ENCODE measurements at places on chromosomes 11 and 22.

DNA sequence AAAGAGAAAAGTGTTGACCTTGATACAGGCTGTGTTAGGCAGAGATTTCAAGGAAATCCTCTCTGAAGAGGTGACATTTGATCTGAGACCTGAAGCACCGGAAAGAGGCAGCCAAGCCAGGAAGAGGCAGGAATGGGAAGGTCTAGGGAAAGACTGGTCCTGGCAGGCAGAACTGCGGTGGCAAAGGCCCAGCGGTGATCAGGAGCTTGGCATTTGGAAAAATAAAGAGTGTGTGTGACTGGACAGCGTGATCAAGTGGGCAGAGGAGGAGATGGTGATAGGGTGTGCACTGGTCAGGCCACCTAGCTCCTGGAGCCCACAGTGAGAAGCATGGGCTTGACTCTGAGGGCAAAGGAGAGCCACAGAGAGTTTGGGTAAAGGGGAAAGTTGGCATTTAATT lies 27.2 kb upstream of the GAB4 start:
- DNase-seq, result no peak

DNA sequence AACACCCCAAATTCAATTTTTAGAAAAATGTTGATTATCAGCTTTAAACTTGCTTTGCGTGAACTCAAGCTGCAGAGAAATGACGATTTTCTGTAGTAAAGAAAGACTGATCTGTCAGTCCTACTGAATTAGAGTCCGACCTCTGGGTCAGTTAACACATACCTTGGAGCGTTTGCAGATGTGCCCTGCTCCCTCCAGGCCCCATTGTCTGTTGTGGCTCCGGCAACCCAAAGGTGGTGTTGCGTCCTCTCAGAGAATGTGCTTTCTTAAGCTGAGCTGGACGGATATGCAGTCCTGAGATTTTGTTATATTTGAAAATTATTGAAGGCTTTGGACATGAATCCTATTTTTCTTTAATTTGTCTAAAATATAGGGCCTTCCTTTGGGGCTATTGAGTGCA lies 31.5 kb upstream of the MYO18B start:
- DNase-seq, result no peak

DNA sequence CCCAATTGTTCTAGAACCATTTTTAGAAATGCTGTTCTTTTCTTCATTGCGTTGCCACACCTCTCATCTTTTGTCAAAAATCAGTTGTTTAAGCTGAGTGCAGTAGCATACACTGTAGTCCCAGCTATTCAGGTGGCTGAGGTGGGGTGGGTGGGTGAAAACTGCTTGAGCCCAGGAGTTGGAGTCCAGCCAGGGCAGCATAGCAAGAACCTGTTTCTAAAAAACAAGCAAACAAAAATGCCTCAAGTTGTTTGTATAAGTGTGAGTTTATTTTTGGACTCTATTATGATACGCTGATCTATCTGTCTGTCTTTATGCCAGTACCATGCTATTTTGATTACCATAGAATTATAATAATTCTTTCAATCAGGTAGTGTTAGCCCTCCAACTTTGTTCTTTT lies 62.5 kb upstream of the RRM1 start:
- peak; percentile 14 for DNase-seq

DNA sequence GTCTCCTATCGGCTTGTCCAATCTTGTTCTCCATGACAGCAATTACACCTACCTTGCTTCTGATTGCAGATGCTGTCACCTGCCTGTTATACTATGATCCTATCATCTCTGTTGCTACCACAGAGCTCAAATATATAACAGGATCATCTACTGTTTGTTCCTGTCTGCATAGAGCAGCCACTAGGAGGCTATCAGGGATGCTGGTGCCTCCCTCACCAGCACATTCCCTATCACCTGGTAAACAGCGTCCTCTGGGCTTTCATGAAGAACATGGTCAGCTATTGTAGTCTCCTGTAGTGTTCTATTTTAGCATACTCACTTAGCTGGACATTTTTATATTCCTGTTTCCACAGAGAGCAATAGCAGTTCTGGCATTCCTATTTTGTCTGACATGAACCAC lies 87.8 kb upstream of the FAT3 start:
- DNase-seq, result no peak

- DNase-seq, result peak; percentile 83
These were observed 28.8 kb downstream of the WNT7B start for GRCh38 chr22:45948081-45948648.

GRCh38 chr11:75384438-75385080 lies 14.8 kb upstream of the RPS3 start:
- peak; percentile 75 for DNase-seq

DNA sequence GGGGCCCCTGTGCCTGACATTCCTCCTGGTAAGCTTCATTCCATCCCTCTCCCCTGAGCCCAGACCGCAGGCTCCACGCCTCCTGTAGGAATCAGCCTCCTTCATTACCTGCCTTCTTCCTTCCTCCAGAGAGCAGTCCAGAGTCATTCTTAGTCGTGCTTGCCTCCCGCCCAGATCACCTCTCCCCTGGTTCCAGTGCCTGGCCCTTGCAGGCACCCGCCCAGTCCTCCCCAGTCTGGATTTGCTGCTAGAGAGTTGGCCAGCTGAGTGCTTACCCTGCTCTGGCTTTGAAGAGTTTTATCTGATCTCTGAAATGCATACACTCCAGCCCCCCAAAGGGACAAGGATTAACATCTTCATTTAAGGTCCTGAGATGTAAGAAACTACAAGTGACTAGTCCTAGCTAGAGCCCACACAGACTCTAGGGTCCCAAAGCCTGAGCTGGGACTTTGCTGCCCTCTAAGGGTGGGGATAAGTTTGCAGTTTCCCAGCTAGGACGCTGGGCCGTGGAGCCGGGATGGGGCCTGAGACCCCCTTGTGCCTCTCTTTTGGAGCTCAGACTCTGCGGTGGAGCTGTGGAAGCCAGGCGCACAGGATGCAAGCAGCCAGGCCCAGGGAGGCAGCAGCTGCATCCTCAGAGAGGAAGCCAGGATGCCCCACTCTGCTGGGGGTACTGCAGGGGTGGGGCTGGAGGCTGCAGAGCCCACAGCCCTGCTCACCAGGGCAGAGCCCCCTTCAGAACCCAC lies 1.6 kb downstream of the NR1H3 start:
- no peak for DNase-seq

DNA sequence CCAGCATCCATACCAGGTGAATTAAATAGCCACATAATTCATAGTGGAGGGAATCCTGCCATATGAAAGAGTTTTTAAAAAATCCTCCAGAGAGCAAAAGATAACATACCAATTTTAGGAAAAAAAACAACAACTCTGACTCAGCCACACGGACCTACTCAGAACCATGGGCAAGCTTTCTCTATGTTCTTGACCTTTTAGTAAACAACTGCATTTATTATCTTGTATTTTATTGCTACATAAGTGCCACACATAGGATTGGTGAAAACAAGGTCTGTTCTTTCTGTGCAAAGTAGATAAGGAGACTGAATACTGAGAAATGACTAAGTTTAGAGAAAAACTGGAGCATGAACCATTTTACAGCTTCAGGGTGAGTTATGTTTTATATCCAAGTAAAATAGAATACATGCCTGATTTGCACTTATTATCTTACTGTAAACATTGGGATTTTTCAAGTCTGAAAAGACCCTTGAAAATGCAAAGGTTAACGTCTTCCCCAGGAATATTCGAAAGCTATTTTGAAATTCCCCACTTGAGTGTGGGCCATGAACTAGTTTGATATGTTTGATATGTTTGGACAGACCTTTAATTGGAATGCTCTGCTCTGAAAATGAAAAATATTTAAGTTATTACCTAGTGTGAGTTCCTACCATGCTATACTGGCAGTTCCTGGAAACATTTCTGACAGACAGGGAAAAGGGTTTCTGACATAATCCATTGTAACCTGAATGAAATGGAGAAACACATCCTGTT lies 89.5 kb upstream of the DDI1 start:
- no peak for DNase-seq

DNA sequence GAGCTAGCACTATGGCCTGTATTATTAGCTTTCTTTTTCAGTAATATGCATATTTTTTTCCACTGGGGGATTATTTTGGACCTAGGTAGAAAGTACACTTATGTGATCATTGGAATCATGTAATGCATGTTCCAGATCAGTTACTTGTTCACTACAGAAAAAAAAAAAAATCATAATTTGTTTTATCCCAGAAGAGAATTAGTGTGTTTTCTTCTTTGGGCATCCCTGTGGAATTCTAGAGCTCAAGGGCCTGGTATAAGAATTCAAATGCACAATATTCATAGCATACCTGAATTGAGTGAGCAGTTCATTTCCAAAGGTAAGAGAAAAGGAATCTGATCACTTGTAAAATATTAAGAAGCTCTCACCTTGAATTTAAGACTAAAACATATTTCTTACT lies at the start of gene OR5T1:
TSS of gene OR5T1 (plus strand) at position 301 of the 400 bp plus-strand sequence. CDS start 1,485 bp downstream, outside the sequence.
- DNase-seq, result no peak

GRCh38 chr11:127965939-127966668 lies 621.3 kb downstream of the ETS1 start:
- no peak for DNase-seq

DNA sequence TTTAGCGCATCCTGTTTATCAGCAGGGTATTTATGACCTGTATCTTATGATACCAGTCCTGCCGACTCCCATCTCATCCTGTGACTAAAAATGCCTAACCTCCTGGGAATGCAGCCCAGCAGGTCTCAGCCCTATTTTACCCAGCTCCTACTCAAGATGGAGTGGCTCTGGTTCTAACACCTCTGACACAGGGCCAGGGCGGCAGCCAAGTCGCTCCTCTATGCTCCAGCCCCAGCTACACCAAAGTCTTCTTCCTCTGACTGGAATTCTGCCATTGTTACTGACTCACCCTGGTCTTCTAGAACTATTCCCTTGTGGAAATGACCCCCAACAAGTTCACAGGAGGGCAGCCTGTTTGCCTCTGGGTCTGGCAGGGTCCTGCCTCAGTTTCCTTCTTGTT lies 7.9 kb upstream of the C1QTNF6 start:
- DNase-seq, result no peak

GRCh38 chr11:131422029-131422428 lies 51.6 kb downstream of the NTM start:
- no peak for DNase-seq

GRCh38 chr11:3796801-3797328 lies 489 bp downstream of the NUP98 start:
- no peak for DNase-seq

- no peak for DNase-seq
These were observed 6.3 kb downstream of the DAGLA start for GRCh38 chr11:61686469-61686868.

GRCh38 chr11:46969379-46969778 lies 32.8 kb downstream of the CSTPP1 start:
- no peak for DNase-seq
